ENCODE measurements at places on chromosomes 1 and 21. TPM values are rescaled to one million over a fixed set of nuclear protein-coding genes. Genes with fewer than 3 reads are reported as not detected.

The KANK4 gene
- total RNA-seq: not detected

The FAM78B gene
- 0.25 TPM for total RNA-seq

The RNF186 gene
- total RNA-seq: not detected

The KLHL17 gene
- total RNA-seq: 4.9 TPM

The MAN1A2 gene
- total RNA-seq: 58.2 TPM

The RIIAD1 gene
- 1.1 TPM for total RNA-seq

The SYT6 gene
- not detected for total RNA-seq

The ACTA1 gene
- total RNA-seq: not detected

The MEAF6 gene
- total RNA-seq: 54.7 TPM

The GBP4 gene
- total RNA-seq: 0.53 TPM

The TCEANC2 gene
- total RNA-seq: 3.7 TPM

The ALG14 gene
- total RNA-seq: 4.3 TPM

The ANGPTL3 gene
- not detected for total RNA-seq

The SERPINC1 gene
- 0.12 TPM for total RNA-seq

The SV2A gene
- total RNA-seq: 5.8 TPM

The WLS gene
- total RNA-seq: 276 TPM

The PTPRU gene
- total RNA-seq: 12.0 TPM

The SPRR4 gene
- total RNA-seq: not detected

The GIPC2 gene
- total RNA-seq: 0.92 TPM

The SPATC1L gene
- 3.8 TPM for total RNA-seq

The GSTM1 gene
- total RNA-seq: 11.4 TPM

The BTBD8 gene
- 4.0 TPM for total RNA-seq

The ASCL5 gene
- not detected for total RNA-seq

All from aortic smooth muscle cell (primary cell).